ENCODE measurements at places on chromosomes 3 and 15.

DNA sequence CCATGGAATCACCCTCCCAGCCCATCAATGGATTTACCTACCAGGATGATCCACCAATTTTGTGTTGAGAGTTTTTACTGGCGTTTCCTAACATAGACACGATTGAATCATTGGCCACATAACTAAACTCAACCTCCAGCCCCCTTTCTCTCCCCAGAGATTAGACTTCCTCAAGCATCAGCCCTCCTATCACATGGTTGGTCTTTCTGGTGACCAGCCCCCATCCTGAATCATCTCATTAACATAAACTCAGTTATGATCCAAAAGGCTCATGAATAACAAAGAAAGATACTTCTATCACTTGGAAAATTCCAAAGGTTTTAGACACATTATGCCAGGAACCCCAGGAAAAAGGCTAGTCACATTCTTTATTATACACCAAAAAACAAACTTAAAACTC lies 21.2 kb downstream of the PRKAR2A start:
- no peak for DNase-seq

- DNase-seq: no peak
Observed at GRCh38 chr3:121153851-121154250, 245.8 kb downstream of the STXBP5L start.

GRCh38 chr3:175200391-175201095 lies 341.4 kb downstream of the NAALADL2 start:
- DNase-seq: no peak

DNA sequence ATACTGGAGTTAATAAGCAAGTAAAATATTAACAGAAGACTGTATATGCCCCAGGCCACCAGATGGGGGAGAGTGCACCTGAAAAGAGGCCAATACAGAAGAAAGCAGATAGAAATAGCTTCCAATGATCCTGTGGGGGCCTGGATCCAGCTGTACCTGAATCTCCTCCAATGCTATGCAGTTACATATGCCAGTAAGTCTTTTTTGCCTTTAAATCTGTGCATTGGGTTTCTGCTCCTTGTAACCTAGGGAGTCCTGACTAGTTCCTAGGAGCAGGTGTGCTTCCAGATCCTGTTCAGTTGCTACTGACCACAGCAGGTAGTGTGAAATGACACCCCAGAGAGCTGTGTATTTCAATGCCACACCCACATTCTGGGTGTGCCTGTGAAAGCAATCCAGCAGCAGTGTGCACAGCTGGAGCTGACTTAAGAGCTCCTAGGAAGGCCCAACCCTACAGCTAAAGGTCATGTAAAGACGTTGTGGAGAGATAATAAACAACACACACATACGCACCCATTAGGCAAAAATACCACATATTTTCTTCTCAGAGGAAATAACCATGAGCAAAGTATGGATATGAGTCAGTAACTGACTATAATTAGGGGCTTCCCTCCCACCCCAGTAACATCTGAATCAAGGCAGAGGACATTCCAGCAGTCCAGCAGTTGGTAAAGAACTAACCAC lies 62.2 kb upstream of the AKAP13 start:
- DNase-seq: no peak

GRCh38 chr15:62316413-62317060 lies 151.5 kb upstream of the C2CD4B start:
- DNase-seq: no peak

GRCh38 chr3:31709526-31709925 lies 176.8 kb downstream of the STT3B start:
- DNase-seq: no peak

- DNase-seq: no peak
Observed at GRCh38 chr3:177013681-177014280, 183.5 kb downstream of the TBL1XR1 start.

- no peak for DNase-seq
Observed at GRCh38 chr3:45498532-45498931, 96.0 kb upstream of the LIMD1 start.

DNA sequence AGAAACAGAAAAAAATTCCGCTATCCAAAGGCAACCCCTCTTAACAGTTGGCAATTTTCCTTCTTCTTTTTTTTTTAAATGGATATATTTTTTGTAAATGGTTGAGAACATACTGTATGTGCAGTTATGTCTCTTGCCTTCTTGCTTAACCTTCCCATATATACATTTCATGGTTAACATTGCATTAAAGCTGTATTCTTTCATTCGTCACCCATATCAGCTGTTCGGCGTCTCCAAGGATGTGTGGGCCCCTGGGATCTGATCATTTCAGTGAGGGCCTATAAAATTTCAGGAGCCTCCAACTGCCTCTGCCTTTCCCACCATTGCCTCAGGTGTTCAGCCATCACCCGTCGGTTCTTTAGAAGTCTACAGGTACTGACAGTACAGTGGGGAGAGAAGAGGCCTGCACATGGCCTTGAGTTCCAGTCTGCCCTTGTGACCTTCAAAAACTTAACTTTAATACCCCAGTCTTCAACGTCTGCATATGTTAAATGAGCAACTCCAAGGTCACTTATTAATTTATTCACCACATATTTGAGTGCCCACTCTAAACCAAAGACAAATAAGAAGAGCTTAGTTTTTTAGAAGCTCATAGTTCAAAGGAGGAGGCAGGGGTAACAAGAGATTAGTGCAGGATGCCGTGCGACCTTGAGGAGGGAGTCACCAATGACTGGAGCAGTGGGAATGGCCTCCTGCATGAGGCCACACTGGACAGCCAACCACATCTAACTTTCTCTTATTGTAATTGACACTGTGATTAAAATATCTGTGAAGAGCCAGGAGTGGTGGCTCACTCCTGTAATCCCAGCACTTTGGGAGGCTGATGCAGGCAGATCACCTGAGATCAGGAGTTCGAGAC lies 6.9 kb downstream of the ST6GAL1 start:
- no peak for DNase-seq

- no peak for DNase-seq
Observed at GRCh38 chr3:74107451-74107850, 482.7 kb upstream of the PDZRN3 start.
